ENCODE measurements at places on chromosomes 6 and 20.

- DNase-seq = no peak
Observed at GRCh38 chr20:43300901-43301300, 111.2 kb upstream of the PTPRT start.

DNA sequence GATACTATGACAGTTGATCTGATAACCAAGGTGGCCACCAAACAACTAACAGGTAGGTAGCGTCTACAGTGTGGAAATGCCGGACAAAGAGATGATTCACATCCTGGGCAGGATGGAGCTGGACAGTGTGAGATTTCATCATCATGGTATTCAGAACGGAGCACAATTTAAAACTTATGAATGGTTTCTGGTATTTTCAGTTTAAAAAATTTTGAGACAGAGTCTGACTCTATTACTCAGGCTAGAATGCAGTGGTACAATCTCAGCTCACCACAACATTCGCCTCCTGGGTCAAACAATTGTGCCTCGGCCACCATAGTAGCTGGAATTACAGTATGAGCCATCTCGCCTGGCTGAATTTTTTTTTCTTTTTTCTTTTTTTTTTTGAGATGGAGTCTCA, 43.8 kb downstream of the CEP57L1 start:
- no peak for DNase-seq

GRCh38 chr6:14144678-14145113, 27.1 kb downstream of the CD83 start:
- no peak for DNase-seq

- no peak for DNase-seq
Observed at GRCh38 chr6:88843040-88843439, 120.4 kb downstream of the RNGTT start.

DNA sequence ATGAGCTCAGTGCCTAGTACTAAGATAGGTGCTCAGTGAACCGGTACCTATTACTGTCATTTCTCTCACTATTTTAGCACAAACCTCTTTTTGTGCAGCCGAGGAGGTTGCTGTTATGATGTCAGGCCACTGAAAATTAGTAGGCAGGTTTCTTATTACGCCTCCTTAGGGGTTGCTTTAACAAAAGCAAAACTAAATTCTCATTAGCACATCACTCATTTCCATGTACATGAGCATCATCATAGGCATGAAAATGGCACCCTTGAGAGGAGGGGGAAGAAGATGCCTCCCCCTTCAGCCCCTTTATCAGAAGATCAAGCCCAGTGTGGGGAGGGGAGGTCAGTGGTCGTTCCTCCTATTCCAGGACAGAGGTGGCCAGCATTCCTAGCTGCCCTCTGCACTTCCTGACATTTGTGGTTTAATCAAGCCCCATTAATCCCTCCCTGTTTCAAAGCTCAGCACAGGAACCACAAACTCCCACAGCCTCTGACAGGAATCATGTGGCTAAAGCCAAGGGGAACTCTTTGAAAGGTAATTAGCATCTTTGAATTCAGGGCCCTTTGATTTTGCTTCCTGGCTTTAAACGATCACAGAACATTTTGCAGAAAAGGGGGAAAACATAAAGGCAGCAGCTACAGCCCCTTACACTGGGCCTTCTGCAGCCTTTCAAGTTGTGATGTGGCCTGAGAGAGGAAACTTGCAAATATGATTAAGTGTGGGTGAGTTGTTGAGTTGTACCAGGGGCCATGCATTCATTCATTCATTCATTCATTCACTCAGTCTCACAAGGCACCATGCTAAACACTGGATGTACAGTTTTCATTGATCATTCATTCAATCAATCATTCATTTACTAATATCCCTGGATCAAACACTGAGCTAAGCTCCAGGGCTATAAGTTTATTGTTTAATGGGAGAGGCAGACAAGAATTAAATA, 31.9 kb upstream of the PSMF1 start:
- DNase-seq = no peak

DNA sequence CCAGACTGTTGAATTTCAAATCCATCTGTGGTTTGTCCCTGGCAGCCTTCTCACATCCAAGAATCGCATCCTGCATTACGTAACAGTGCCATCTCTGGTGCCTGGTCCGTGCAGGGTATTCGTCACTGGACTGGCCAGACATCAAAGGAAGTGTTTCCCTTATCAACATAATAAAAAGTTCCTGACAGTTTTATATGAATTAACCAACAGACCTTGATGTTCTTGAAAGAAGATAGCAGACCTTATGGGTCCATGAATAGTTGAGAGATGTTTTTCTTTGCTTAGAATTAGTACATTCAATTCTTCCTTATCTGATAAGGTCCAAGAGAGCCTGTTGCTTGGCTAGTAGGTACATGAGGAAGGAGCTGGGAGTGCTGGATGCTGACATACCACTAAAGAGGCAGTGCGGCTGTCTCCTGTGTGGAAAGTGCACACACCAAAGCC, 77.6 kb downstream of the PHACTR2 start:
- no peak for DNase-seq

DNA sequence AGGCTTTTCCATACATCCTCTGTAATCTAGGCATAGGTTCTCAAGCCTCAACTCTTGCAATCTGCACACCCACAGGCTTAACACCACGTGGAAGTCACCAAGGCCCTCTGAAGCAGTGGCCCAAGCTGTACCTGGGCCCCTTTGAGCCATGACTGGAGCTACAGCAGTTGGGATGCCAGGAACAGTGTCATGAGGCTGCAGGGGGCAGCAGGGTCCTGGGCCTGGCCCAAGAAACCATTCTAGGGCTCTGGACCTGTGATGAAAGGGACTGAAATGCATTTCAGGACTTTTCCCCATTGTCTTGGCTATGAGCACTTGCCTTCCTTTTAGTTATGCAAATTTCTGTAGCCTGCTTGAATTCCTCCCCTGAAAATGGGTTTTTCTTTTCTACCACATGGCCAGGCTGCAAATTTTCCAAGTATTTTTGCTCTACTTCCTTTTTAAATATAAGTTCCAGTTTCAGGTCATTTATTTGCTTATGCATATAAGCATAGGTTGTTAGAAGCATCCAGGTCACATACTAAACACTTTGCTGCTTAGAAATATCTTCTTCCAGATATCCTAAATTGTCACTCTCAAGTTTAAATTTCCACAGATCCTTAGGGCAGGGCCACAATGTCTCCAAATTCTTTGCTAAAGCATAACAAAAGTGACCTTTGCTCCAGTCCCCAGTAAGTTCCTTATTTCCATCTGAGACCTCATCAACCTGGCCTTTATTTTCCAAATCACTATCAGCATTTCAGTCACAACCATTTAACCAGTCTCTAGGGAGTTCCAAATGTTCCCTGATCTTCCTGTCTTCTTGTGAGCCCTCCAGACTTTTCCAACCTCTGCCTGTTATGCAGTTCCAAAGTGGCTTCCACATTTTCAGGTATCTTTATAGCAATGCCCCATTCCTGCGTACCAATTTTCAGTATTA, 48.6 kb upstream of the CD2AP start:
- no peak for DNase-seq

DNA sequence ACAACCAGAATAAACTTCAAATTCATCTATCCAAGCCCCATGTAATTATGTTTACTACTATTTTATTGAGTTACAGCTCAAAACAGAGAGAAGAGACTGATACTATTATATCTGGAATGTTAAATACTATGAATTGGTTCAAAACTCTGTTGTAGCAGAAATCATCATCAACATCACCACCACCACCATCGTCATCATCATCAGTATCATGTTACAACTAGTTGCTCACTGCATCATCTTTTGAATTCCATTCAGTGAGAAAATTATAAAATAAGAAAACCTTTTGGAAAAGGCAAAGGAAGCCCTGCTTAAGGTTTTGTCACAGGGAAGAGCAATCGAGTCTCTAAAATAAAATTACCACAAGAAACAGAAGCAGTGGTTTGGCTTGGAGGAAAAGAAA, 36.2 kb upstream of the THEMIS start:
- DNase-seq = no peak

GRCh38 chr6:7561153-7561964, 19.9 kb downstream of the DSP start:
- no peak for DNase-seq

DNA sequence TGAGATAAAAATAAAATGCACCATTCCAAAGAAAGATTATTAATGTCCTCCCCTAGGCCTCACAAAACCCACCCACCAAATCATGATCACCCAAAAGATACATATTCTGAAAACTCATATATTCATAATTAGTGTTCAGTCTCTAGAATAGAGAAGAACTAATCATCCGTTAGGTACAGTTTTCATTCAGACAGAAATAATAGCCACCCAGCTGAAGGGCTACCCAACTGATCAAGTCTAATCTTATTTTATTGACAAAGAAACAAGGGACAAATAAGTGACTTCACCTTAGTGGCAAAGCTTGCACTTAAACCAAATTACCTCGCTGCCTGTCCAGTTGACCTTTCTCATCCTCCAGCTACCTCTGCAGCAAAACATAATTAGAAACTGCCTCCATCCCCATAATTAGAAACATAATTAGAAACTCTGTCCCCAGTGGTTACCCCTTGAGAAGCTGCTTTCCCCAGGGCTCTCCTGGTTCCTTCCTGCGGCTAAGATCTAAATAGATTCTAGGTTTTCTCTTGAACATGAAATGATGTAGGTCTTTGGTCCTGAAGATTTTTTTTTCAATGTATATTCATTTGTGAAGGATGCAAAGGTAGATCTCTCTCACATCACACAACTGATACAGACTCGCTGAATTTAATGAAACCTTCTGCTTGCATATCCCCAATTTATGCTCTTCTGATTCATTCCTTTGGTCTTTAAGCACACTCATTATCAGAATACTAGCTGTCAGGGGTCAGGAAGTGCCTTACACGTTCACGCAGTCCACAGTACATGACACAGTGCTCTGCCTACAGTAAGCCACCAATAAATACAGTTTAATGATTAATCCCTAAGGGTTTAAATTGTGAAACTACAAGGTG, 46.3 kb downstream of the HBS1L start:
- DNase-seq = no peak

DNA sequence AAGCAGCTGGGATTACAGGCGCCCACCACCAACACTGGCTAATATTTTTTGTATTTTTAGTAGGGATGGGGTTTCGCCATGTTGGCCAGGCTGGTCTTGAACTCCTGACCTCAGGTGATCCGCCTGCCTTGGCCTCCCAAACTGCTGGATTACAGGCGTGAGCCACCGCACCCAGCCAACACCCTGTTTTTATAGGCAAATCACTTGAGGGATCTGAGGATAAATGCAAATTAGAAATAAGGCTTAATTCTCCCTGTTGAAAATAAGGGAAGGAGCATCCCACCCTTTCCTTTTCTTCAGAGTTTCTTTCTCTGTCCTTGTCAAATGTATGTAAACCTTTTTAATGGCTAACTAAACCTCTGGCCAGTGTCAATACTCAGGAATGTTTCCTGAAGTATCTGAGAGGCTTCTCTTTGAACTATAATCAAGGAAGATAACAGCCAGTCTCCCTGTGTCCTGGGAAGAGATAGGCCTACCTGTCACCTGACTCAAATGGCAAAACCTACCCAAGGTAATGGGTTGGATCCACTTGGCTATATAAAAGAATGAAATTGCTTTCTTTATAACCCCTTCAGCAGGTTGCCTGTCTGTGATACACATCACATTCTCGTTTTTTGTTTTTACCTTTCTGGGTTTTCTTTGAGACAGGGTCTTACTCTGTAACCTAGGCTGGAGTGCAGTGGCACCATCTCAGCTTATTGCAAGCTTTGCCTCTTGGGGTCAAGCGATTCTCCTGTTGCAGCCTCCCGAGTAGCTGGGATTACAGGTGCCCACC, 64.5 kb upstream of the TNFAIP3 start:
- no peak for DNase-seq

- DNase-seq = no peak
Observed at GRCh38 chr6:17032988-17033634, 68.7 kb upstream of the STMND1 start.

GRCh38 chr6:137424251-137424650, 69.9 kb downstream of the OLIG3 start:
- DNase-seq = no peak

GRCh38 chr6:77389402-77389801, 73.9 kb downstream of the HTR1B start:
- DNase-seq = no peak

GRCh38 chr20:33993576-33994221, at the start of gene RALY:
Gene RALY (plus strand): TSS chr20:33993911. CDS start chr20:34072075, 78,164 bp downstream.
- DNase-seq = peak; percentile 91

- DNase-seq = no peak
Observed at GRCh38 chr20:35030136-35030535, 62.5 kb downstream of the TRPC4AP start.

DNA sequence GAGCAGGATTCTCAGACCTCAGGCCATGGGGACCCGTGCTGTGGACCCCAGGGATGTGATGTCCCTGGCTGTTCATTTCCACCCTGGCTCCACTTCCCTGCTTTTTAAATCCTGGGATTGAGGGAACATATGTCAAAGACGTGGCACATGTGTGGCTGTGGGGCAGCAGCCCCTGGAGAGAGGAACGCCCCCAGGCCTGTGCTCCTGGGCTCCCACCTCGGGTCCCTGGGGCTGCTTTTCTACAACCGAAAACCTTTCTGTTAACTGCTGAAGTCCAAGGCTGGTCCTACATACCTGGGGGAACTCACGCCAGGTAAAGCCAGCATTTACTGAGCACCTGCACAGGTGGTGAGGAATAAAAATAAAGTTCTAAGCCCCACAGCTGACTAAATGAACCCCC, 102.3 kb upstream of the FRMD1 start:
- no peak for DNase-seq

DNA sequence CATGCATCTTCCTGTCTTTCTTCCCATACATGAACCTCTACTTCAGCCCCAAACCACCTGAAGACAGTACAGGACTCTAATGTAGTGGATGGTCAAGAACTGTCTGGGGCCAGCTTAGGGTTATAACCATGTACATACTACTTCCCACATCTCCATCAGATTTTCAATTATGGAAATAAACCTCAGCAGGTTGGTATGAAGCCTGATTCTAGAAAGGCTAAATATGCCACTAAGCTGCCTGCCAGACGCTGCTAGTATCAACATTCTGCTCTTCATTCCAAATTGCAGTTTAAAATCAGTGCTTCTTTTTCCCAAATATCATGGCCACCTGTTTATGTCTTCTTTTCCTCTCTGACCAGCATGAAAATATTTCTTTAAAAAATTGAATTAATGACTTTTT, 99.2 kb upstream of the ID4 start:
- DNase-seq = no peak

GRCh38 chr20:53642196-53643030, 48.8 kb upstream of the ZNF217 start:
- no peak for DNase-seq

- no peak for DNase-seq
Observed at GRCh38 chr20:39630215-39630908, 668.2 kb downstream of the DHX35 start.

DNA sequence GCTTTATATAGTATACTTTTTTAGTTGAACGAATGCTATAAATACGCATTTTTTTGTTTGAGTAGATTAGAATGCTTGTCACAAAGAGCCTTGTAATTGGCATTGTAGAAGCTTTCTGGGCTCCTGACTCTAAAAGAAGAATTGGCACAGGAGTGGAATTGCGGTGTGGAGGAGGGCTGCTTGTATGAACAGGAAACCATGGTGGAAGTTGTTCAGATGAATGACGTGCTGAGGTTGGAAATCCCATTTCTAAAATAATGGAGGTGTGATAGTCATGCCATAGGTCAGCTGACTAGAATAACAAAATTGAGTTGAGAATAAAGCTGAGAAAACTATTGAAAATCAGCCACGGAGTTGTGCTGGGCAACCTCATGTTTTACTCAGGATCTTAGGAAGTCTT, 174.9 kb downstream of the QKI start:
- no peak for DNase-seq

Measured in cortex of kidney (tissue), 1 donor.